Endodermal cell (in vitro differentiated cells): ENCODE measurements at places on chromosomes 4 and X.

DNA sequence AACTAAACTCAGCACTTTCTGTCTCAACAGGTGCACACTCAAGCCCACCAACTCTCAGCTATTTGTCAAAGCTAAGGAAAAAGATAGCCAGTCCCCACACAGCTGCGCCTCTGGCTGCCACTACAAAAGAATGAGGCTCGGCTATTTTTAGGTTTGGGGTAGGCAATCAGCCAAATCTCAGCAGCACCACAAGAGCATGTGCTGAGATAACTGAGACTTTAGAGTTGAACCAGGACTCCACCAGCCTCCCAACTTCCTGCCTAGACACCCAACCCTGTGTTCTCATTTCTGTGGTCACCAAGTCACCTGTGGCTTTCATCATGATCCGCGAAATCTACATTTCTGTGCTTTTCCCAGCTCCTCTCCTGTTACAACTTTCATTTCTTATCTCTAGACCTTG is 28.0 kb downstream of the DMD start:
- DNase-seq = peak; percentile 54

- DNase-seq = no peak
Observed at GRCh38 chr4:159079074-159079473, 23.8 kb upstream of the RAPGEF2 start.

DNA sequence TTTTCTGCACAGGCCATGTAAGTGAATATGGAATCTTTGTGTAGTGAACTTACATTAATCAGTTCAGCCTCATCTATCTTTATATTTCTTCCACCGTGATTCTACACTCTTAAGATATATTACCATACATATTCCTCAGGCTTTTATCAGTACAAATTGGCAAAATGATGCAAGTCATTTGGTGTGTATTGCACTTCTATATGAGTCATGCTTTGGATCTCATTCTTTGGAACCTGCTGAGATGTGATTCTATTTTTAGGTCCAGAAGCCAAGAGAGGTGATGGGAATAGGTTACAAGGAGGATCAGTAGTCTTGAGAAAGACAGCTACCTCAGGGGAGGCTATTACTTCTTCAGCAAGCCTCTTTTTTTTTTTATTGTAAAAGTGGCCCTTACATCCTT is 204.4 kb downstream of the ZNF330 start:
- DNase-seq = no peak

GRCh38 chrX:30302956-30303355 is 6.2 kb downstream of the NR0B1 start:
- DNase-seq = peak; percentile 42

DNA sequence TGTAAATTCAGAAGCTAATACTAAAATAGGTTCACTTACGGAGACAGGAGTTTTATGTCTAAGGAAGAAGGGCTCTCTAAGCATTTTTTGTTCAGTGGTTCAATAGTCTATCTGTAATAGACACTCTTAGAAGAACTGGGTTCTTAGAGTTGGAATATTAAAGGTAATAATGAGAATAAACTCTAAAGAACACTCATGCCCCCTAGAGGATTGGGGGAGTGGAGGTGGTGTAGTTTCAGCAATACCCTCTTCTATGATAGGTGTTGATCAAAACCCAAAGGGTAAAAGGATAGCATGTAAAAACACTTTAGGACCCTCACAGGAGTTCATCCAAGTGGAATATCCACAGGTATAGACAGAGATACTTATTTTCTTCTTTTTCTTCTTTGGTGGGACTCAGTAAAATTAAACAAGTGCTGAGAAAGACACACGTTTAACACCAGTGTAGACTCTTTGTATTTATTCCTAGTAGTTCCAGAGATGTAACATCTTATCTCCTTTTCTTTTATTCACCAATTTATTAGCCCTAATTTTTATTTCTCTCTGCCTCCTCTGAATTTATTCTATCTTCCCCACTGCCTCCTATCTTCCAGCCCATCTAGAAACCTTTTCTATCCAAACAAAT is 25.7 kb upstream of the MND1 start:
- peak; percentile 61 for DNase-seq

DNA sequence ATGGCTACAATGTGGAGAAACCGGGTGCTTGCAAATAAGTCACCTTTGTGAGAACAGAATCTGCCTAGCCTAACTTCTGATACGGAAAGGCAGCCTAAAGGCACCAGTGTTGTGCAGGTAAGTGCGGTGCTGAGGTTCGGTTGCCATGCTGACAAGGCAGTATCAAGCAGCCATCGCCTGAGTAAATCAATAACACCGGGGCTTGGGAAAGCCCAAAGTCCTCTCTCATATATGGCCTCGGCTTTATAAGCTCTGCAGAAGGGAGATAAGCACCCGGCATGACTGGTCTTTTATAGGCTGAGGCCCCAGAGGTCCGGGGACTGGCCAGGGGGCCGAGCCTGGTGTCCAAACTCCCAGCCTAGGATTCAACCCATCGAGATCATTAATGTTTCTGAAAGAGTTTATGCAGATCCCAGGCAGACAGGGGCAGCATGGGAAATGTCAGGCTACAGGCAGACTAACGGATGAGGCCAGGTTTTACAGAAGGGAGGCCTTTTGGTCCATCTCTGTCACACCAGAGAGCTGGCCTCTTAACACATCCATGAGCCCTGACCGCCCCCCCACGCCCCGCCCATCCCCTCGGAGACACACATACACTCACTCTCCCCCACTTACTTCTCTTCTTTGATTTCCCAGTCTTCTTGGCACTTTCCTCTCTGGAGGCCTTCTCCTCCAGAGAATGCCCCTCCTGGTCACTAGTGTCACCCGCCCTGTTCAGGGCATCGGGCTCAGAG is 38.5 kb downstream of the ELF4 start:
- no peak for DNase-seq

GRCh38 chr4:64781737-64782326 is 372.6 kb upstream of the TECRL start:
- DNase-seq = no peak

GRCh38 chrX:12026481-12026880 is 111.8 kb upstream of the FRMPD4 start:
- no peak for DNase-seq

DNA sequence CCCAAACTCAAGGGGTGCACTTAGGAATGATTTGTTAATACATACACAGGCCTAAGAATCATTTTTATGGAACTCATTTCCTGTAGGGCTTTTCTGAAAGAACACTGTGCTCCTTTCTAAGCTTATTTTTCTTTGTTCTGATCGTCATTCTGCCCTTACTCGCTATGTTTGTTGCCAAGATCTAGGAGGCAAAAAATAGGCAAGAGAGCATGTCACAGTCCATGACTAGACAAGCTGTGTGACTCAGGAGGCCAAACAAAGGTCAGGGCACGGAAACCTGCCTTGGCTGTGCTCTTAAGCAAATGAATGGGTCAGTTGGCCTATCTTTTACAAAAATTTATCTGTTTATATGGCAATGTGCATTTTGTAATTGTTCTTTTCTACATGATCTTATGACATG is 42.5 kb upstream of the C1GALT1C1 start:
- no peak for DNase-seq

DNA sequence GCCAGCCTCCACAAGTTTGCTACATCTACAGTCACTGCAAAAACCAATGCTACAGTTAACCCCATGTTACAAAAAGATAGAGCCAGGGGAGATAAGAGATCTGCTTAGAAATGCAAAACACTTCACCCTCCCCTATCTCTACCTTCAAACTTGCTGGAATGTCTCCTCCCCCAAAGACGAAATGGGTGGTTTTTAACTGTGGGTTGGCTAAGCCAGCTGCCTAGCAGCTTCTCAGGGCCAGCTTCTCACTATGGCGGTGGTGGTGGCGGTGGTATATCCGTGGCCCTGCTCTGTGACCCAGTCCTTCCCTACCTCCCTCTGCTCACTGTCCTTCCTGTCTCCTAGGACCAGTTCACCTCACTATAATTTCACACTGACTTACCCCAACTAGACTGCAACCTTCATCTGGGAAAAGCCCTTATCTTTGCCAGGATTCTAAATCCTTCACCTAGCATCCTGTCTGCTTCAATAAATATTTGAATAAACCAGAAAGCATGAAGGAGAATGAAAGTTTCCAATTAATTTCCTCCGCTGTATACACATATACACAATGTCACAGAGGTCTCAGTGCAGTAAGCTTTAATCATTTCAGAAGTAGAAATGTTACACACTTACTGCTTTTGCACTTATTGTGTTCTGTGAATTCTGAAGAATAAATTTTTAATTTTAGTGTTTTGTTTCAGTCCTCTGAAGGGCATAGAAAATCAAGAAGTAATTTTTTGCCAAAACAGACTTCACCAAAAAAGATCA is 46.3 kb downstream of the SH3KBP1 start:
- peak; percentile 78 for DNase-seq

DNA sequence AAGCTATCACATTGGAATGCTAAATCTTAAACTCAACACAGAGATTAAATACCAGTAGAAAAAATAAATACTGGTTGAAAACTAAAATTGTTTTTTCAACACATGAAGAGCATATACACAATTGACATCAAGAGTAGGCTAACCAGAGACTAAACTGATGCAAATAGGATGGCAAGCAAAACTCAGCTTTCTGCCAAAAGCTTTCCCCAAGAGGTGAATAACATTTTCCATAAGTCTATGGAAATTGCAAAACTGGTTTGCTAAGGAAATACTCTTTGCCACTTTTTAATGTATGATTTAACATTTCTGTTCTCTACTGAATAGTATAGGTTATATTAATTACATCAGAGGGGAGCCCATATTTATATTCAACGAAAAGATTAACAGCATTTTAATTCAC is 23.8 kb downstream of the IQCM start:
- no peak for DNase-seq

GRCh38 chr4:38131371-38132091 is 171.3 kb downstream of the PTTG2 start:
- peak; percentile 88 for DNase-seq

GRCh38 chr4:148923881-148924280 is 481.7 kb upstream of the NR3C2 start:
- DNase-seq = no peak

DNA sequence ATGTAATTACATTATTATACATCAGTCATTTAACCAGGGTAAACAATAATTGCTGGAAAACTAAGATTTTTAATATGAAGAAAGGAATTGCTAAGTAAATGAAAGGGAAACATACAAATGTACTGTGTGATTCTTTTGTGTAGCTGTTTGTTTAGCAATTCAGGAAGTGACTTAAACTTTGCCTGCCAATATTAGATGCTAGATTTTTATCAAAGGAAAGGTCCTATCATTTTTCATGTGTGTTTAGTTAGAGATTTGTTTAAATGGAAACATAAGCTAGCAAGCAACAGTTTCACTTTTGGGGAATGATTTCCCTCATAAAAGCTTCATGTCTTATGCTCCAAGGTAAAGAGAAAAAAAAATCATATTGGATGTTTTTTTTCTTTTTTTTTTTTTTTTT is 95.1 kb upstream of the LIMCH1 start:
- DNase-seq = no peak

GRCh38 chr4:43048570-43048969 is 156.1 kb downstream of the GRXCR1 start:
- peak; percentile 37 for DNase-seq

- DNase-seq = no peak
Observed at GRCh38 chr4:178138491-178138890, 696.3 kb upstream of the AGA start.
